ENCODE measurements at places on chromosomes 7 and 10.

DNA sequence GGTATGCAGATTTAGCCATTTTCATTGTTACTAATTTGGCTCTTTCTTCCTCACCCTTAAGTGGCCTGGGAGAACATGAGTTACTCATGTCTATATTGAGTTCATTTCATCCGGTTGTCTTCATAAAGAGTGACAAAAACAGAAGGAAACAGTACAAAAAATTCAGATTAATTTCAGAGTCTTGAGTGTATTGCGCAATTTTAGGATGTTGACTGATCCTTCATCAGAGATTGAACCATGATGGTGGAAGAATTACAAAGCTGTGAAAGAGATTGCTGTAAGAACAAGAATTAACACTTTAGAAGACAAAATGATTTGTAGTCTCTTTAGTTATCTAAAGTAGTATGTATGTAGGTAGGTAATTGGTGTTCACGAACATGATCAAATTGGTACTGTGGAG is 194.0 kb upstream of the PPP1R3A start:
- DNase-seq = no peak

DNA sequence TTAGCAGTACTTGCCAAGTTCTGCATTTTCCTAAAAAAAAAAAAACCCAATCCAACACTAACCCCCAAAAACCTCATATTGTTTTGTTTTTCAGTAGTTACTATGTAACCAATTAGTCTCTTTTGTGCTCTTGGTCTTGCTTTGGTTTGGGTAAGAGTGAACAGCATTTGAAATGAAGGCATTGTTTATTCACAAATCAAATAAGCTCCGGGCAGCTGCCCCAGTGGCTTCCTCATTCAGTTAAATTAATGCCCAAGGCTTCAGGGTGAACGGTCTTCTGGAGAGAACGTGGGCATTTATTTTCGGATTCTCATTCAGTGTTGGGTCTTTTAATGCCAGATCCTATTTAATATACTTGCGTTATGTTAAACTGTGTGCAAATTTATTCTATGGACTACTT is 108.7 kb downstream of the GFRA1 start:
- no peak for DNase-seq

DNA sequence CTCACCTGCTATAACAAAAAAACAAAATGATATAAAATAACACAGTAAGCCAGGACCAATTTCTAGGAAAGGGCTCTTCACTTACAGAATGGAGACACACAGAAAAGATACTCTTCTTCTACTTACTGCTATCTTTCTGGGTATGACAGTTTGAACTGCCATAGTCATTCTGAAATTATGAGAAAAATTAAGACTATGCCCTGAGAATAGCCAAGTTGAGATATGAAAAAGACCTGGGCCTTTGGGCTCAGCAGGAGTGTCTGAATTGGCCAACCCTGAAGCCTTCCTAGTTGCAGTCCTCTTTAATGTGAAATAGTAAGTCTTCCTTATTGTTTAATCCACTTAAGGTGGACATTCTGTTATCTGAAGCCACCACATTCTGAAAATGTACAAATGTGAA is 519.5 kb downstream of the GRID1 start:
- no peak for DNase-seq

DNA sequence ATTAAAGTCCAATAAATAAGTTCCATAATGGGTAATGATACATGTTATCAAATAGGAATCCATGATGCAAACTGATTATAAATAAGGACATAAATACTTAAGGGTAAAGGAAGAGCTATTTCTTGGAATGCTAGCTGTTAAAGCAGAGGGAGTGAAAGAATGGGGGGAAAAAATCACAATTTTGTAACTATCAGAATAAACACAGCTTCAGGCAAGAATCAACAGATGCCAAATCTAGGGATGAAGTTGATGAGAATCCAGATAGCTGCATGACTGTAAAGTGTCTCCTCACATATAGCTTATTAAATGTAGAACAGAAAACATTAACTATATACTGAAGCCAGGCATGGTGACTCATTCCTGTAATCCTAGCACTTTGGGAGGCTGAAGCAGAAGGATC is 4.9 kb downstream of the IPMK start:
- peak; percentile 50 for DNase-seq

GRCh38 chr10:77028042-77028441 is 609.6 kb downstream of the KCNMA1 start:
- DNase-seq = no peak

- DNase-seq = no peak
These were observed 507.7 kb downstream of the CALN1 start for GRCh38 chr7:71904484-71904883.

DNA sequence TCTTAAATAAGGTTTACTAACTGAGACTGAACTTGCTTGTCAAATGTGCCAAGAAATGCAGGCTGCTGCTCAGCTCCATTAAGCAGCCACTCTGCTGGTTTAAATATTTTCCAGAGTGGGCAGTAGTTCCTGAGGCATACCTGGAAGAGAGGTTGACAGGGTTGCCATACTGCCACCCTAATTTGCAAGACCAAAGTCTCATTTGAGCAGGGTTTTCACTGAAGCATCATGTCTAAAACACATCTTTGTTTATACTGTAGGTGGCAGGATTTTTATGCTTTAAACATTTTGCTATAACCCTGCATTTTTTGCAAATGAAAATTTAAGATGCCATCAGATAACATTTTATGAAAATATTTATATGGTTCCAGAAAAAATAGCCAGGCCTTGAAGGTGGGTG is 618.0 kb upstream of the LRRTM3 start:
- DNase-seq = no peak

DNA sequence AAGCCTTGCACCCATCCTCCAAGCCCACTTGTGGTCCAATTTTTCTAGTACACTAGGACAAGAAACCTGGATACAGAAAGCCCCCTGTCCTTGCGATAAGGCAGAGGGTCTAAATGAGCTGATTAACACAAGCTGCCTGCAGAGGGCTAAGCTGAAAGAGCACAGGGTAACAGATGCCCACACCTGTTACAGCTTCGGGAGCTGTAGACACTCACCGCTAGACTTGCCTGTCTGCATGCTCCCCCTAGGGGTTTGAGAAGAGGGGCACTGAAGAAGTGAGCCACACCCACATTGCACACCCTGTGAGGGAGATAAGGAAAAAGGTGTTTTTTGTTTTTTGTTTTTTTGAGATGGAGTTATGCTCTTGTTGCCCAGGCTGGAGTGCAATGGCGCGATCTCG is 386.5 kb upstream of the AUTS2 start:
- DNase-seq = no peak

- DNase-seq = peak; percentile 52
These were observed 48.8 kb downstream of the COL26A1 start for GRCh38 chr7:101411508-101411874.

DNA sequence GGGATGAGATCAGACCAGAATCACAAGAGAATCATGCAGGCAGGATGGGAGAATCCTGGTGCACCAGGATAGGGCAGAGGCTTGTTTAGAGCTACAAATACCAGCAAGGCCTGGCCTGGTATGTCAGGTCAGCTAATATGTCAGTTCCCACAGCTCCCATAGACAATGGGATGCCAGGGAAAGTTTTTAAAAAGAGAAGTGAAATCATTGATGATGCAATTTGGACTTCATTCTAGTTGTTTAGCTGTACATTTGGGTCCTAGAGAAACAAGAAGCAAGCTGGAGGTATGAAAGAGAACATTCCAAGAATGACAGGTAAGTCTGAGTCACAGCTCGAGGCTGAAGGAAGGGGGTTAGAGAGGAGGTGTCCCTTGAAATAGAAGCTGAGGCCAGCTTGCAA is 45.2 kb downstream of the GPR141 start:
- DNase-seq = peak; percentile 73

GRCh38 chr7:91826377-91826776 is 54.1 kb downstream of the MTERF1 start:
- DNase-seq = no peak

GRCh38 chr7:12965767-12966166 is 278.3 kb downstream of the ARL4A start:
- DNase-seq = no peak

DNA sequence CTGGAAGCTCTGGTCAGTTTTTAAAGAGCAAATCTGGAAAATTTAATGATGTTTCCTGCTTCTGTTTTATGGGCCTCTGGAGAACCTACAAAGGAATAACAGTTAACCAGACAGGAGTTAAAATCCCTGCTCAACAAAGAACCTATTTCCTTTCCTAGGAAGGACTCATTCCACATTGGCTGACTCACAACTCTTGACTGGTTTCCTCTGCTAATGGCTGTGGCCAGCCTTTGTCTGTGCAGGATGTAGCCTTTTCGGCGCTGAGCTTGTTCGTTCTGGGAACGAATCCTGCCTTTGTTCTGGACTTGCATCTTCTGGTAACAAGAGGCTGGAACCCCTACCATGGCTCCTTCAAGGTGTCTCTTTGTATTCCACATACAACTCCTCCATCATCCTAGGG is 112.8 kb upstream of the PDCD4 start:
- no peak for DNase-seq

GRCh38 chr7:37831244-37831643 is 17.2 kb upstream of the NME8 start:
- DNase-seq = no peak

All from inflammatory macrophage treated with lipopolysaccharide for 4 hours (primary cell).